Karpas-422 (cell line): ENCODE measurements at places on chromosomes 7 and 10.

- no peak for DNase-seq
Observed at GRCh38 chr7:93562936-93563335, 11.6 kb downstream of the CALCR start.

DNA sequence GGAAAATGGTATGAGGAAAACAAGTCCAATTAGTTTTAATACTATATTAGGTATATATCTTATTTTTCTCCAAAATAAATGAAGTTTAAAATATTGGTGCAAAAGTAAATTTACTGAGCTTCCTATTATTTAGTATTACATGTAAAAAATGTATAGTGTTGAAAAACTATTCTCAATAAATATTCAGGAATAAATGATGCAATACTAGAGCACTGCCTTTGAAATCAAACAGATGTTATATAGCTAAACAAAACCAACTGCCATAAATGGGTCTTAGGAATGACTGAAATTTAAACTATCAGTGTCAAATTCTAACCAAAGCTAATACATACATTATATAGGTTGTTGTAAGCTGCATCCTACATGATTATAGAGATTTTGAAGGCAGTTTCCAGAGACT lies 1434.0 kb upstream of the LRRTM3 start:
- no peak for DNase-seq

GRCh38 chr7:96359876-96360275 lies 38.0 kb upstream of the SLC25A13 start:
- no peak for DNase-seq

- no peak for DNase-seq
Observed at GRCh38 chr10:77932016-77932715, 5.6 kb upstream of the DLG5 start.

- DNase-seq: peak; percentile 81
Observed at GRCh38 chr10:103476046-103476768, 2.8 kb downstream of the CALHM3 start.

DNA sequence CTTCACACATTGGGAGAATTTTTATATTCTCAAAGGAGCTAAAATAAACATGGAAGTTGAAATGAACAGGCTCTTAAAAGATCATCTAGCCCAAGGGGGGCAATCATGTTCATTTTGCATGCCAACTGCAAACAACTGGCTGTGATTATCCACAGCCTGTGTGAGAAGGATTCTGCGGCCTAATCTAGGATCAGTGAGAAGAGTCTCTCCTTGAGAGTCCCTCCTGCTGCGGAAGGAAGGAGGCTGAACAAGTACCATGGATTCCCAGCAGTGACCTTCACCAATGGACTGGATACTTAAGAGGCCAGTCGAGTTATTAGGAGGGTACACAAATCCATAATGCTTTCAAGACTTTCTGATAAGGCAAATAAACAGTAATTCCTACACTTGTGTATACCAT lies 76.7 kb downstream of the IGF2BP3 start:
- no peak for DNase-seq

- DNase-seq: no peak
Observed at GRCh38 chr7:50531928-50532327, 33.3 kb downstream of the DDC start.

- no peak for DNase-seq
Observed at GRCh38 chr7:74355091-74355490, 65.9 kb downstream of the CLIP2 start.

DNA sequence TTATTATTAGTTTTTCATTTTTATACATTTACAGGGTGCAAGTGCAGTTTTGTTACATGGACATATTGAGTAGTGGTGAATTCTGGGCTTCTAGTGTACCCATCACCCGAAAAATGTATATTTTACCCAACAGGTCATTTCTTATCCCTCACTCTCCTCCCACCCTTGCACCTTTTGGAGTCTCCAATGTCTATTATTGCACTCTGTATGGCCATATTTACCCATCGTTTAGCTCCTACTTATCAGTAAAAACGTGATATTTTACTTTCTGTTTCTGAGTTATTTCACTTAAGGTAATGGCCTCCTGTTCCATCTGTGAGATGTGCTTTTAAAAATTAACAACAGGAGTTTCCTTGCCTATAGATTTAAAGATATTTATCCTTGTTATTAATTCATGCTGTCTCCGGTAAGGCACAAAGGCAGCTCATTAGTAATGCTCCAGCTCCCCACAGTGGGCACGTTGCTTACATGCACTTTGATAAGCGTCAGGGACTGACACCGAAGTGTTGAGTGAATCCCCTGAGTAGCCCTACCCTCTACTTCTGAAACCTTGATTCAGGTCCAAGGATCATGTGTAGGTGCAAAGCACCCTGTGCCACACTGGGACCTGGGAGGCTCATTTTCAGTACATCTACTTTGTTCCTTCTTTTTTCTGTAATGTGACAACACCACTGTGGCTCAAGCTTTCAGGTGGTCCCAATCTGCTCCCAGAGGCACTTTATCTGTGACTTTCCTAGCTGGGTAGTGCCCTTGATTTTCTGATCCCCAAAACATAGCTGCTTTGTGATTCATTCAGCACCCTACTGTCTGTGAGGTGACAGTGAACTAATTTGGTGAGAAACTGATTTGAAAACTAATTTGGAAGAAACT lies 27.3 kb downstream of the HYAL4 start:
- DNase-seq: peak; percentile 76

DNA sequence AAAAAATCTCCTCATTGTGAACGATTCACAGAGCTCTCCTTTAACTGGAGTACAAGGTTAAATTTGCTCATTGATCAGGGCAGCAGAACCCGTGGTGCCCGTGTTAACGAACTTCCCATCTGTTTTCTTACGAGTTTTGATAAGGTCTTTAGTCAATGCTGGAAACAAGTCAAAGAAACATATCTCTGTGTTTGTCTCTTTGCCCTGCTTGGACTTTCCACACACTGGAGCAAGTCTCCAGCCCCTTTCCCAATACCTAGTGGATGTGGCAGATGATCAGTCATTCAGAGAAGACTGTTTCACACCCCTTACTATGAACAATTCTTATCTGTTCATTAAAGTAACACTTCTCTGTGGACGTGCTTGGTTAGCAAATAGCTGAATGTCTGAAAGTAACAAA lies 121.3 kb downstream of the ARID5B start:
- no peak for DNase-seq

DNA sequence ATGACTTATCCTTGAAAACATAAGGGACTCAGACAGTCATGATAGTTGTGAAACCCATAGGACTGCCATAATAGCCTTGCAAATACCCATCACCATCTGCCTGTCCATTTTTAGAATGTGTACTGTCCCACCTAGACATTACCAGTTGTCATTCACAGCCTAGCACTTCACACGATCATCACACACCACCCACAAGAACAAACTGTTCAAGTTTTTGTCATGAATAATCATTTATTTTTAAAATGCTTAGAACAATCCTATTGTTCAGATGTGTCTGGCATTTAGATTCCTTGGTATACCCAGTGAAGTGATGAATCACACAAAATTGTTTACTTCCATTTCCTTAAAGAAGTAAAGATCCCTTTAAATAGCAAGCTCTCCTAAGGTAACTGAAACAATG lies 46.6 kb downstream of the CCDC3 start:
- no peak for DNase-seq

DNA sequence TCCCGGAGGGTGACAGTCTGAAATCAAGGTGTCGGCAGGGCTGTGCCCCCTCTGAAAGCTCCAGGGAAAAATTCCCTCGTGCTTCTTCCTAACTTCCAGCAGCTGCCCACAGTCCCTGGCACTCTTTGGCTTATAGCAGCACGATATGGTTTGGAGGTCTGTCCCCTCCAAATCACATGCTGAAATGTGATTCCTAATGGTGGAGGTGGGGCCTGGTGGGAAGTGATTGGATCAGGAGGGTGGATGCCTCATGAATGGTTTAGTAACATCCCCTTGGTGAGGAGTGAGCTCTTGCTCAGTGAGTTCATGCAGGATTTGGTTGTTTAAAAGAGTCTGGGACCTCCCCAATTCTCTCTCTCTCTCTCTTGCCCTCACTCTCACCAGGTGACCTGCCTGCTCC lies 51.1 kb downstream of the GPAM start:
- DNase-seq: no peak

GRCh38 chr7:129775695-129776361 lies 164.3 kb downstream of the NRF1 start:
- no peak for DNase-seq

DNA sequence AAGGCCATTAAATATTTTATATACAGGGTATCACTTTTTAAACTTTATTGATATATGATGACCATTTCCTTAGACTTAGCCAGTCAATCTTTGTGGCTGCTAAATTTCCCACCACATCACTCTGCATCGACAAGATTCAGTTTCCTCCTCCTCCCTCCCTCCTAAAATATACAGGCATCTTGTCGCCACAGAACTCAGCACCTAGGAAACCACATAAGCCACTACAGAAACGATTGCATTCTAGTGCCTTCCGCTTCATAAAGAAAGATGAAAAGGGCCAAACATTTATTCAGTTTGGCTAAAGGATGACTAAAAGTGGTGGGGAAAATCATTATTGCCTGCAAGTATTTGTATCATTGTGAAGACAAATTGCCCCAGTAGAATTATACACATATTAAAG lies 30.7 kb downstream of the ERCC6 start:
- no peak for DNase-seq

GRCh38 chr7:155975490-155975889 lies 163.2 kb upstream of the SHH start:
- no peak for DNase-seq

DNA sequence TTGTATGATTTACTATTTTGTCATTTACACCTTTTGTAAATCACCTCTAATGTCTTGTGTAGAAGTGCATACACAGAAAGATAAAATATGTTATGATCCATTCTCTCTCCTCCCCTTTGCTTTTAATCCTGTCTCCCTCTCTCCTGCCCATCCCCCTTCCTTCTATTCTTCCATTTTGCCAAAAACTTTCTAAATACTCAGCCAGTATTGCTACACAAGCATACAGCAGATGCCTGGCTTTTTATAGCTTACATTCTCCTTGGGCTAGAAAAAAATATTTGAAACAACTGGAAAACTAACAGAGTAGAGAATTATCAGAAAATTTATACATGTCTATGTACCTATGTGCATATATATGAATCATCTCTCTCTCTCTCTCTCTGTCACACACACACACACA lies 308.7 kb upstream of the BMPER start:
- DNase-seq: no peak

DNA sequence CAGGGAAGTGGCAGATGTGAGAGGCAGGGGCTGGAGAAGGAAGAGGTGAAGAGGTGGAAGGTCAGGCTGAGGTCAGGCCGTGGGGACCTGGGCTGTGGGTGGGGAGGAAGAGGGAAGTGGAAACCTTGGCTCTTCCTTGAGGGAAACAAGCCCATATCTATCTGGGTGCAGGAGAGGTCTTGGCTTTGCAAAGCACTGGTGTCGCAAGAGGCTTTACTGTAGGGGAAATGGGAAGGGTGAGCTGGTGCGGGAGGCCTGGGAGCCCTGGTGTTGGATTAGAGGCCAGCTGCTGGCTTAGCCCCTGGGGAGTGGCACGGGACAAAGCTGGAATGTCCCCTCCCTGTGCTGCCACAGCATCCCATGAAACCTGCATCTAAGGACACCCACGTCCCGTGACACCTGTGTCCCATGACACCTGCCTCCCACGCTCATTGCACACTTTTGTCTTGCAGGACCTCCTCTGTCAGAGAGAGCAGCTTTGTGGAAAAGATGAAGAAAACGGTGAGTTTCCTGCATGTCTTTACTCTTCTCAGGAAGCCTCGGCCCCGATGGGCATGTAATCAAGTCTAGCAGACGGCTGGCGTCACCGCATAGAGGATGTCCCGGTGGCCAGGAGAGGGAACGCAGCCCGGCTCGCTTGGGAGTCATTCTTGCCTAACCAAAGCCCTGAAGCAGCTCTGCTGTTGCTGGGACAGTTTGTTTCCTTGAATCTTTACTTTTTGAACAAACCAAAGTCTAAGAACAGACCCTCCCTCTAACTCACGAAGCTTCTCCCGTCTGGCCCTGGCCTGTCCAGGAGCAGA lies 22.2 kb downstream of the TMEM120A start:
- no peak for DNase-seq

DNA sequence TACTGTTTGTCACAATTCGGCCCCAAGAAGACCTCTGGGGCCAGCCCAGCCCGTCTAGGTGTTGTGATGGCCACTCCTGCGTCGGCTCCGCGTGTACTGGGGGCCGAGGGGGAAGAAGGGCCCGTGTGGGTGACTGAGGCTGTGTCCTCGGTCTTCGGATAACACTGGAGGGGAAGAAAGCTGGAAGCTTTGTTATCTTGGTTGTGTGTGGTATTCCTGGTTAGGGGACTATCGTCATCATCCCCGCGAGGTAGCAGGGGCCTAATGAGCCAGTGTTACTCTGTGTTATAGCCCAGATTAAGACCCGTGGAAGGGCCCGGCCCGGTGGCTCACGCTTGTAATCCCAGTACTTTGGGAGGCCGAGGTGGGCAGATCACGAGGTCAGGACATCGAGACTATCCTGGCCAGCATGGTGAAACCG lies 854 bp downstream of the MTG1 start:
- peak; percentile 44 for DNase-seq
